ENCODE measurements at places on chromosomes 1 and 21. TPM values are rescaled to one million over a fixed set of nuclear protein-coding genes. Genes with fewer than 3 reads are reported as not detected.

GRCh38 chr21:28227881-28228635 is 764.6 kb downstream of the LTN1 start:
- DNase-seq, result no peak

GRCh38 chr1:66480162-66480561 is 53.8 kb upstream of the SGIP1 start:
- no peak for DNase-seq

NEGR1 gene
- 10.0 TPM for total RNA-seq

CFAP74 gene
- 0.83 TPM for total RNA-seq

DNA sequence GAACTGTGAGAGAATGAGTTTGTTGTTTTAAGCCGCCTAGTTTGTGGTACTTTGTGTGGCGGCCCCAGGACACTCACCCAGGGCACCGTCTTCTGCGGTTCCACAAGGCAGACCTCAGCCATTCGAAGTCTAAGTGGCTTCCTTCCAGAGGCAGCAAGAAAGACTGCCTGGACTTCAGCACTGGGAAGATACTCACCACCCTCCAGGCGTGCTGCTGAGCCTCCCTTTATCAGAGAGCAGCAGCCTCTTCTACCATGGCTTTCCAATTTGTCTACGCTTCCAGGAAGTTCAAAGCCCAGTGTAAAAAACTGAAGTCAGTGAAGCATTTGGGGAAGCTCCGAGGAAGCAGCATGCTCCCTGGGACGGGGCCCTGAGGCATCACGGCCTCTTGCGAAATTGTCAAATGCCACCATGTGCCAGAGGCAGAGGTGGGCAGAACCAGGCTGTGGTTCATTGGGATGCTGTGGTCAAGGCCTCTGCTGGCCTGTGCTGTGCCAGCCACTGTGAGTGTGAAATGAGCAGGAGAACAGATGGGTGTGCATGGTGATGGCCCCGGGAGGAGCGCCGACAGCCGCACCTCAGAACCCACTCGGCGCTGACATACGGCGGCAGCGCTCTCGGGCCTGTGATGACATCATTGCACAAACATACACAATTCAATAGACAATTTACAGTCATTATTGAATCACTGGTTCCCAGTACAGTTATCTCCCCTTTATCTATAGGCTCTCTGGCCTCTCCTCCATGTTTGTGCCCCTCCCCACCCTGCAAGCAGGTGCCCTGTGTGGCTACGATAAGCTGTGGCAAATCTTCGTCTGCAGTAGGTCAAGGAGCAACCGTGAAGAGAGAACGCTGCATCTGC is 110.4 kb downstream of the PDE9A start:
- DNase-seq, result no peak
